ENCODE measurements at places on chromosomes 6 and 20.

DNA sequence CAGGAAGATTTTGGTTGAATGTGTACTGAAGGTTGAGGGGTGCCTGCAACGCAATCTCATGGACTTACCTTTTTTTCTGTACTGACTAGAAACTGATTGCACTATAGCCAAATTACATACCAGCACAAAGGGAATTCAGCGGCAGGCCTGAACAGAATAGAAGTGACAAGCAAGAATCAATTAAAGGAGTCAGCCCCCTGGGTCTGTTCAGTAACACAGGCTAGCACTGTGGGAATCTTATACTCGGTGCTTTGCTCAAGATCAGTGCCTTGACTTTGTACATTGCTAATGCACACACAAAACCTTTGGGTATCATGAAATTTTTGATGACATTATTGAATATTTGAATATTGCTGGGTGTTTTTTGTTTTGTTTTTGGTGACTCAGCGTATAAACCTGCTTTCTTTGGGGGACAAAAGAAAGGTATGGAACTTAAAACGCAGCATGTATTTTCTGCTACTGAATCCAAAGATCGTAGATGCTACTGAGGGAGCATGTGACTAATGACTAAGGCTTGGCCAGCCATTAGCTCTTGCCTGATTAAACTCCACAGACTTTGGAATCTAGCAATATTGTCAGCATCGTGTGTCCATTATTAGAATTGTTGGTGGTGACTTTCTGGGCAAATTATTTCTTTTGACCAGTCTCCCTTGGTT is 236.6 kb downstream of the ARID1B start:
- no peak for DNase-seq

GRCh38 chr20:33664762-33665144 is 2.0 kb upstream of the ACTL10 start:
- DNase-seq: no peak

DNA sequence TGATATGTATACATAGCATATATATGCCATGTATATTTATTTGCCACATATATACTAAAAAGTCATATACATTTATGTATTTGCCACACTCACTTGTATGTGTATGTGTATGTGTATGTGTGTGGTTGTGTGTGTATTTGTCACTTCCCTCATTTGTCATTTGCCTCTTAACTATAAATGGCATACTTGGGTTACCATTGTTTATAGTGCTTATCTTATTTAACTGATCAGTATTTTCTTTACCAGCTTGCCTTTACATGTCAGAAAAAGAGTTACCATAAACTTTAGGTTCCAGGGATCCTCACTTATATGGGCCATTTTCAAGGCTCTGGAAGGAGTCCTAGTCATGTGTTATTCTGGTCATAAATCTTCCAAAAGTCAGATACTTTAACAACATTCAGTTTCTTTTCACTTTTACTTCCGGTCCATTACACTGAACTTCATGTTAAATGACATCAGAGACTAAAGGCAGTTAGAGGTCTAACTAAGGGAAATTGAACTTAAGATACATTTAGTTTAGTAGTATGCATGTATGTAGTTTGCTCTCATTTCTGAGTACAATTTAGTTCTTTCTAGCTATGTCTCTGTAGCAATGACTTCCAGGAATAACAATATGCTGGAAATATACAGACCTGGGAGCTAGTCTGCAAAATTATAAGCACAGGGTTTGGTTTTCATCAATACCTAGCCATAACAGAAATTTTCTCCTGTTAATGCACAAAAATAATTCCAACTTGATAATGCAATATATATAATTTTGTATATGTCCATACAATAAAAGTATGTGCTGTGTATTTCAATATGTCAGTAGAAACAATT is 33.7 kb upstream of the HIVEP1 start:
- DNase-seq: no peak

GRCh38 chr6:19873031-19873430 is 35.9 kb downstream of the ID4 start:
- no peak for DNase-seq

DNA sequence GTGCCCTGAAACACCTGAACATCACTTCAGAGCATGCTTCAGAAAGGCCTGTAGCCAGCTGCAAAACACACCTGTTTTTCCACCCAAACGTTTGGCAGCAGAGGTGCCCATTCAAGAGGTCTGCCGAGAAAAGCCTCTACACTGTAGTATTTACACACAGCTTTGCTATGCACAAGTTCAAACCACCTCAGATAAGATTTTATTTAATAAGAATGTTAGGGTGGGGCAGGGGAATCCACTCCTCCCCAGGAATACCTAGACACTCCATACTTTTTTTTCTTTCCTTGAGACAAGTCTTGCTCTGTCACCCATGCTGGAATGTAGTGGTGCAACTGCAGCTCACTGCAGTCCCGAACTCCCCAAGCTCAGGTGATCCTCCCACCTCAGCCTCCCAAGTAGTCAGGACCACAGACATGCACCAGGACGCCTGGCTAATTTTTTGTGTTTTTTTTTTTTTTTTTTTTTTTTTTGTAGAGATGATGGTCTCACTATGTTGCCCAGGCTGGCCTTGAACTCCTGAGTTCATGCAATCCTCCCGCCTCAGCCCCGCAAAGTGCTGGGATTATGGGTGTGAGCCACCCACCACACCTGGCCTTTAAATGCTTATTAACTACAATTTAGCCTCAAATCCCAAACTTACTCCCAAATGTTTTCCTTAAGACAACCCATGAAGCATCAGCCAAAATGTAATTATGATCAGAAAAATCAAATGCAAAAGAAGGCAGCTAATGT is 9.7 kb downstream of the MRPL14 start:
- DNase-seq: no peak

DNA sequence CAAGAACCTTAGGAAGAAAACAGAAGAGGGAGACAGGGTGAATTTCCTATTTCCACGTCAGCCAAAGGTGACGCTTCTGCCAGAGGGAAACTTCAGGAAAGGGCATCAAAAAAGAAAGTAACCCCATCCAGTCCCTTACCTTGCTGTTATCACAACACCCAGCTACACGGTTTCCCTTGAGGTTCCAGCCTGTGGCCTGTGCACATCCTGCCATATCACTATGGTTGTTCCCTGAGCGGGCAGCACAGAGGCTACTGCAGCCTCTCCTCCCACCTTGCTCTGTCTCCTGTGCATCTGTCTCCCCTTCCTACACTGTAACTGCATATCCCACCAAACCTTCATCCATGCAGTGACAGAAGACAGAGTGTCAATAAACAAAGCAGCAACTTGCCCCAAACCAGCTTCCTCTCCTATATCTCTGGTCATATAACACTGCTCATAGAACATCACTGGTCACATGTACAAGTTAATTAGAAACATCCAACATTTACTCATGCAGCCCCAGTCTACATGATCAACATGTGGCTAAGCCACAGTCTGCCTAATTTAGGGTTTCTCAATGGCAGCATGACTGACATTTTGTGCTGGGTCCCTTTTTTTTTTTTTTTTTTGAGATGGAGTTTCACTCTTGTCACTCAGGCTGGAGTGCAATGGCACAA is 54.7 kb downstream of the GFOD1 start:
- DNase-seq: no peak

- no peak for DNase-seq
Measured at GRCh38 chr6:394641-395289, 3.2 kb downstream of the IRF4 start.

GRCh38 chr20:33192912-33193501 is 24.1 kb upstream of the BPIFA3 start:
- no peak for DNase-seq

- no peak for DNase-seq
Measured at GRCh38 chr20:35902545-35902941, 51.8 kb downstream of the SCAND1 start.

- DNase-seq: no peak
Measured at GRCh38 chr6:11008821-11009220, 35.3 kb downstream of the ELOVL2 start.

DNA sequence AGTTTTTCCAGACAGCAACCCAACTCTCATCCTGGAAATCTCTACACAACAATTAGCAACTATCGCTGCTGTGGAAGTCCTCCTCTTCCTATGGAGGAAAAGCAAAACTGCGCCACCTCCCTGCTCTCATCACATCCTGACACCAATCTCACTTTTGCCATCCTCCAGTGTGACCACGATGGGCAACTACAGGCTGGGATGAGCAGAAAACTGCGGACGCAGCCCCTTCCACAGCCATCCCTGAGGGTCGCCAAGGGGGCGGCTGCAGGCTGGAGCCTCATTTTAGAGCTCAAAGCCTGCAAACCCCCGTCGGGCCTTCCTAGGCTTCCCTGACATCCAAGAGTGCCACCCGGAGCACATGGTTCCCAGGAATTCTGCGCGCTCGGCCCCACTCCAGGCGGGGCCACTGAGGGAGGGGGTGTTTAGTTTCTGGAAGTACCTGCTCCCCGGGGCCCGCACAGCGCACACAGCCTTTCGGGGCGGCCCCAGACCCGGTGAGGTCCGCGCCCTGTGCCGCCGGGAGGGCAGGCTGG is 1.2 kb downstream of the TCFL5 start:
- no peak for DNase-seq

GRCh38 chr6:17877196-17877894 is 110.1 kb downstream of the KIF13A start:
- no peak for DNase-seq

- no peak for DNase-seq
Measured at GRCh38 chr6:75044846-75045245, 161.0 kb downstream of the COL12A1 start.

DNA sequence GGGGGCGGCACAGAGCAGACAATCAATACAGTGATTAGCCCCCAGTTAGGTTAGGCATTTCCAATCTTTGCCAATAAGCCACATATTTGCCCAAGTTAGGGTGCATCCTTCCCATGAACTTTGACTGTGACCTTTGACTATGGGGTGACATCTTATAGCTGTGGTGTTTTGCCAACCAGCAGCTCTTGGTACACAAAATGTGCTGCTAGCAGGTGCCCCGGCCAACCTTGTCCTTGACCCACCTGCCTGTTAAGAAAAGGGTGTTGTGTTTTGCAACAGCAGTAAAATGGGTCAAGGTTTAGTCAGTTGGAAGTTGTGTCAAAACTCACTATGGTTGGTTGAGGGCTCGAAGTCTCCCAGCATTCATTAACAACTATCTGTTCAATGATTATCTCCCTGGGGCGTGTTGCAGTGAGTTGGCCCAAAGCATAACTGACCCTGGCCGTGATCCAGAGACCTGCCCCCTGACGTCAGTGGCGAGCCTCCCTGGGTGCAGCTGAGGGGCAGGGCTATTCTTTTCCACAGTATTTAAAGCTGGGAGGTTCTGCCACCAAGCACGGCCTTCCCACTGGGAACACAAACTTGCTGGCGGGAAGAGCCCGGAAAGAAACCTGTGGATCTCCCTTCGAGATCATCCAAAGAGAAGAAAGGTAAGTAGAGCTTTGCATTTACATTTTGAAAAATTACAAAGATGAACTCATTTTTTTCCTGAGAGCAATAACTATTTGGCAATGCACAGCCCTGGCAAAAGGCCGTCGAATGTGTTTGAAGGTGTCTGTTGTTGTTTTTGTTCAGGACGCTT is at the start of gene PCK1:
TSS of gene PCK1 (plus strand) at position 557 of the 802 bp plus-strand sequence. CDS start 302 bp downstream, outside the sequence.
- no peak for DNase-seq
